ENCODE measurements at places on chromosomes 5 and 9. TPM values are rescaled to one million over a fixed set of nuclear protein-coding genes. Genes with fewer than 3 reads are reported as not detected.

GRCh38 chr5:136018814-136019783, 9.7 kb upstream of the TGFBI start:
- DNase-seq, result no peak

DNA sequence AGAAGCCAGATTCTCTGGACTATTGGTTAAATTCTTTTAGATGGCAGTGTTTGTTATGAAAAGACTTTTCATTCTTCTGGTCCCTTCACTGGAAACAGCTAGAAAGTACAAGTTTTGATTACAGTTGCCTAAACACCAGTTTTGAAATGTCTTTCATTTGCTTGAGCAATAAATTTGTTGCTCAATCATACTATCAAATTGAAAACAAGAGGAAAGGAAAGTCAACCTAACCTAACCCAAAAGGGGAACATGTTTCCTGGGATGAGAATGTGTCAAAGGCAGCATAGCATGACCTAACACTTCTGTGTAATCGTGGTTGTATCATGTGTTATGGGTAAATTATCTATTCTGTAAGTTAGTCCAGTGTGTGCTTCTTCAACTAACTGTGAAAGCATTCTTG, 213.2 kb downstream of the TMC1 start:
- no peak for DNase-seq

- DNase-seq, result no peak
Measured at GRCh38 chr5:39469176-39469575, 44.4 kb upstream of the DAB2 start.

- DNase-seq, result no peak
Measured at GRCh38 chr5:32273821-32274220, 38.9 kb downstream of the MTMR12 start.

PCDHAC1 gene
- total RNA-seq, result not detected

DNA sequence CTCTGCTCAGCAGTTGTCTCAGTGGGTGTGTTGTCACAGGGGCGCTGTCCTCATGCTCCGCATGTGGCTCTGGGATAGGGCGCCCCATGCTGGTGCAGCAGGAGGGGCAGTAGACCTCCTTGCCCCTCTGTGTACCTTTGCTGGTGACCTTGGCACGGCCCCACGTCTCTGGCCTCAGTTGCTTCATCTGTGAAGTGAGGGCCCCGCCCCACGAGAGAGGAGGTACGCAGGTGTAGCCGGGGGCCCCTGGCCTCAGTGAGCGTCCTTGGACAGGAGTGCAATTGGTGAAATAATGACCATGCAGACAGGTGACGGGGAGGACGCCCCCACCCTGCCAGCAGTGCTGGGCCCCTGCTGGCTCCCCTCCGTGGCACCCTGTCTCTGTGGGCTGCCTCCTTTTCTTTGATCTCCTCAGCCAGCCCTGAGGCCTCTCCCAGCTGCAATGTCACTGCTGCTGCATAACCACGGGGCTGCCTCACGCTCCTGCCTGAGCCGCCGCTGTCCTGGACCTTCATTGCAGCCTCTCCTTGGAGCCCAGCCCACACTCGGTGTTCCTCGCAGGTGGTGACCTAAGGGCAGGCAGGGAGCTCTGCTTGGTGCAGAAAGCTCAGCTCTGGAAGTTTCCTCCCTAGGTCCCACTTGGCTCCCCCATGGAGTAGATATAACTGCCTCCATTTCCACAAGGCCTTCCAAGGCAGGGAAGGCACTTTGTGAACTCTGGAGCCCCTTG, 57.3 kb downstream of the PHF2 start:
- no peak for DNase-seq

DNA sequence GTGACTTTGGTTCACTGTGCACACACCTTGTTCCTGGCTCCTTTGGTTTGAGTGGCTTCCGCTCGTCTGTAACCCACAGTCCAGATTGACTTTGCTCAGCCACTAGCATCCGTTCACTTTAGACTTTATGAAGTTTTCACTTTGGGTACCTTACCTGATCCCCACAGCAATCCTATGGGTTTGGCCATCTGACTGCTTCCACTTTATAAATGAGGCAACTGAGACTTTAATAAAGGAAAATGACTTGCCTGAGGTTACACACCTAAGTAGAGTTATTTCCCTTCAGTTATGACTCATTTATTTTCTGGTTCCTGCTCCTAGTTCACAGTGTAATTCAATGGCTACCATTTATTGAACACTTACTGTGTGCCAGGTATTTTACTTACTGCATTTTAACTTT, 94.2 kb upstream of the SAP30L start:
- no peak for DNase-seq

DNA sequence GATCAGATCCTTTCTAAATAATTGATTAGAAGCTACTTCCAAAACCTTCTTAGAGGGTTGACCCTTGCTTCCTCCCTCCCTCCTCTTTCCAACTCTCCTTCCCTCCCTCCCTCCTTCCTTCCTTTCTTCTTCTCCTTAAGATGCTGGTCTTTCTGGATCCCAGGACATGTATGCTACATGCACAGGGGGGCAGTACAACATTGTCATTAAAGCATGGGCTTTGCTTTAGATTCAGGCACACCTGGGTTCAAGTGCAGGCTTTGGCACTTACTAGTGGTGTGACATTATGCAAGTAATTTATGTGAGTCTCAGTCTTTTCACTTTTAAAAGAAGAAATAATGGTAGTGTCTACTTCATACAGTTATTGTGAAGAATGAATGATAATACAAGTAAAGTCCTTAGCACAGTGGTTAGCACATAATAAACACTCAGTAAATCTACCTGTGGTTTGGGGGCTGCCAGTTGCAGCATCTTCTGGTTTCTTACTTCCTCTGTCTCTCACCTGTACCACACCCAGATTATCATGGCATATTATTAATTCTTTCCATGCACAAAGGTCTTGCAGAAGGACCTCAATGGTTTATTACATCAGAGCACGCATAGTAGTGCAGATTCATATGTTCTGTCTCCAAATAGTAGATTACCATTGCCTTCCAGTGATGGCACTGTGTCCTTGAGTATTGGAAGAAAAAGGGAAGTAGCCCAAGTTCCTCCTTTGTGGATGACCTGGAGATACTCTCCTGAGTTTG, 154.1 kb downstream of the ARHGAP26 start:
- DNase-seq, result no peak

DNA sequence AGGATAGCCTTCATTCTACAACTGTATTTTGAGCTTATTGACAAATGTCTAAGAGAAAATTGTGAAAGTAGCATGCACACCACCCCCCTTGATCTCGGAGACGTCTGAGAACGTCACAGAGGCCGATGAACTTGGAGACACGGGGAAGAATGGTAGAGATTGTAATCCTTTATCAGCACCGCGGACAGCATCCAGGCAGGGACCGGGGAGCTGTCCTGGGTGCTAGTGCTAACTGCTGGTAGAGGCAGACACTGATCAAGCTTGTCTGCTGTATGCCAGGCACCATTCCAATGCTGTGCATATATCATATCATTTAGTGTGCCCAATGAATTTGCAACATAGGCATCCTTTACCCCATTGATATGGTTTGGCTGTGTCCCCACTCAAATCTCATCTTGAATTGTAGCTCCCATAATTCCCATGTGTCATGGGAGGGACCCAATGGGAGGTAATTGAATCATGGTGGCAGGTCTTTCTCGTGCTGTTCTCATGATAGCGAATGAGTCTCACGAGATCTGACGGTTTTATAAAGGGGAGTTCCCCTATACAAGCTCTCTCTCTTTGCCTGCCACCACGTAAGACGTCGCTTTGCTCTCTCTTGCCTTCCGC, 98.8 kb downstream of the LHX2 start:
- DNase-seq, result peak; percentile 6

DNA sequence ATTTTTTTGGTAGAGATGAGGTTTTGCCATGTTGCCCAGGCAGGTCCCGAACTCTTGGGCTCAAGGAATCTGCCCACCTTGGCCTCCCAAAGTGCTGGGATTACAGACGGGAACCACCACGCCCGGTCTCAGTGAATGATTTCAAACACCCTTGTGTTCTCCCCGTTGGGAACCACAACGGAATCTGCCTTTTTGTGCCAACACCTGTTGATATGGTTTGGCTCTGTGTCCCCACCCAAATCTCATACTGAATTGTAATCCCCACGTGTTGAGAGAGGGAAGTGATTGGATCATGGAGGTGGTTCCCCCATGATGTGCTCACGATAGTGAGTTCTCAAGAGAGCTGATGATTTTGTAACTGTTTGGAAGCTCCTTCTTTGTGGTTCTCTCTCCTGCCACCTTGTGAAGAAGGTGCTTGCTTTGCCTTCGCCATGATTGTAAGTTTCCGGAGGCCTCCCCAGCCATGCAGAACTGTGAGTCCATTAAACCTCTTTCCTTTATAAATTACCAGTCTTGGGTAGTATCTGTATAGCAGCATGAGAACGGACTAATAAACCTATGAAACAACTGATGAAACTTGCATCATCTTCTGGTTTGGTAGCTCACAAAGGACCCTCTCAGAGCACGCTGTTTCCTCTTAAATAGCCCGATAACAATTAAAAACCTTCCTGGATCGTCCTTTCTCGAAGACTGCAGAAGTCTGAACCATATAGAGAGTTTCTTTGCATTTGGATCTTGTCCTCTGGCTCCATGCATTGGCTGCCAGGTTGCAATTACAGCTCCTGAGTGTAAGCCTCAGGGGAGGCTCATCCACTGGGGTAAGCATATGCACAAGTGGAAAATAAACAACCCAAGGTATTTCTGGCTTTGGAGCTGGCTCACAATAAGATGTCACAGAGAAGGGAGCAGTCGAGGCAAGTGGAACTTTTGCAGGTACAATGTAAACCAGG, 91.5 kb downstream of the SPRY4 start:
- DNase-seq, result no peak

ORM1 gene
- total RNA-seq, result not detected

- DNase-seq, result no peak
Measured at GRCh38 chr5:139668924-139669661, 20.9 kb downstream of the CXXC5 start.

PTGES gene
- total RNA-seq, result not detected

PALM2AKAP2 gene
- not detected for total RNA-seq

DNA sequence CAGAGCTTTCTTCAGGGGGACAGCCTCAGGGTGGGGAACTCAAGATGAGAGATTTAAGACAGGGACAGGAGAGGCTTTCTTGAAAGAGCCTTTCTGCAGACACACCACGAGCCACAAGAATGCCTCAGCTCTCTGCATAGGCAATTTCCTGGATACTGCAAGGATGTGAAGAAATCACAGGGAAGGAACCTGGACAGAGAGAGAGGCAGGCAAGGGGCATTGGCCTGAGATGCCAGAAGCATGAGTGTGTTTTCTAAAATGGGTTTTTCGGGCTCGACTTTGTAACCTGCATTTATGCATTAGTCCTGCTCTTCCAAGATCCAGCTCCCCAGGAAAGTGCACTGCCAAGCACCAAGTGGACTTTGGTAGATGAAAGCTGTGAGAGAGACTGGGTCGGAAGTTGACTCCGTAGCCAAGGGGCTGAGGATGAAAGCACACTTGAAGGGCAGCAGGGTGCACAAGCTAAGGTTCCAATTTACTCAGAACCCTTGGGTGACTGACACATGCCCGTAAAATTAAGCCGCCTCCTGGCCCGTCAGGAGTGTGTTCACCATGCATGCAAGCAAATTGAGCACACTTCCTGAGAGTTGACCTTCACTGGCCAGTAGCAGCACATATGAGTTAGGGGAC, 90.9 kb downstream of the CFAP90 start:
- DNase-seq, result no peak

PITX1 gene
- total RNA-seq, result not detected

NR6A1 gene
- total RNA-seq, result 0.21 TPM

ROR2 gene
- not detected for total RNA-seq

CTXN3 gene
- total RNA-seq, result not detected

FOXI1 gene
- total RNA-seq, result 0.13 TPM

PCDHGA3 gene
- total RNA-seq, result not detected

GRCh38 chr9:87535817-87536539, 38.3 kb downstream of the DAPK1 start:
- no peak for DNase-seq

LRRC70 gene
- 2.1 TPM for total RNA-seq

GRCh38 chr9:3012842-3013241, 168.9 kb upstream of the PUM3 start:
- no peak for DNase-seq

SHOC1 gene
- total RNA-seq, result not detected

OR2V2 gene
- not detected for total RNA-seq

GRCh38 chr9:110316261-110317075, 21.2 kb downstream of the TXNDC8 start:
- no peak for DNase-seq

All from naive thymus-derived CD4-positive, alpha-beta T cell (primary cell).